ENCODE measurements at places on chromosomes 5 and 9.

- DNase-seq: no peak
Measured at GRCh38 chr5:88322785-88323184, 54.1 kb upstream of the TMEM161B start.

- no peak for DNase-seq
Measured at GRCh38 chr5:146722361-146722779, 156.2 kb downstream of the PPP2R2B start.

DNA sequence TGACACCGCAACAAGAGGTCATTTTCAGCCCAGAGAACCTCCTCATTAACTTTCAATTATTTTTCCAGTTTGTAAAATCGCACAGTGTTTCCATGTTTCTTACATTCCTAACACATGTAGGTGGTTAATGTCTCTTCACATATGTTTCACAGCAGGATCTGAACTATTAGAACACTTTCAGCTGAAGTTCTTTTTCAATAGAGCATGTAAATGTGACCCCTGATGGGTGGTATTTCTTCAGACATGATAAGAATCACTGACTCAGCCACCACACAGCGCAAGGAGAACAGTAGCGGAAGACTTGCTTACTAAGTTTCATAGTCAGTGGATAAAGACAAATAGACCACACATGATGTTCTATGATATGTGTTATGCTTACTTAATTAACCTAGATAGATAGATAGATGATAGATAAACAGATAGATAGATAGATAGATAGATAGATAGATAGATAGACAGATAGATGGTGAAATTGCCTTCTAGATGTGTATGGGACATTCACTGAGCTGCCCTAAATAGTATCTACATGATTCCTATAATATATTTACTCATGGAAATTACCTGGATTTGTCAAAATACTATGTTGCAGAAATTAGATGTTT lies 1992.1 kb upstream of the NUDT12 start:
- DNase-seq: no peak

- DNase-seq: no peak
Measured at GRCh38 chr9:4292781-4293180, 7.1 kb downstream of the GLIS3 start.

Data from CD4-positive, CD25-positive, alpha-beta regulatory T cell (primary cell).